GM23248 (cell line): ENCODE measurements at places on chromosomes 4 and X. TPM values are rescaled to one million over a fixed set of nuclear protein-coding genes. Genes with fewer than 3 reads are reported as not detected.
A peak's percentile ranks its signal among the peaks of the same experiment; 100 is the strongest.

- no peak for DNase-seq
- no peak overlapping the region for H3K4me3 ChIP-seq
- H3K36me3 ChIP-seq, result no peaks in the 10 kb centered on the region
- no peak overlapping the region for H3K27ac ChIP-seq
- H3K4me1 ChIP-seq, result no peaks in the 10 kb centered on the region
Observed at GRCh38 chr4:6125103-6125651, 75.2 kb downstream of the JAKMIP1 start.

DNA sequence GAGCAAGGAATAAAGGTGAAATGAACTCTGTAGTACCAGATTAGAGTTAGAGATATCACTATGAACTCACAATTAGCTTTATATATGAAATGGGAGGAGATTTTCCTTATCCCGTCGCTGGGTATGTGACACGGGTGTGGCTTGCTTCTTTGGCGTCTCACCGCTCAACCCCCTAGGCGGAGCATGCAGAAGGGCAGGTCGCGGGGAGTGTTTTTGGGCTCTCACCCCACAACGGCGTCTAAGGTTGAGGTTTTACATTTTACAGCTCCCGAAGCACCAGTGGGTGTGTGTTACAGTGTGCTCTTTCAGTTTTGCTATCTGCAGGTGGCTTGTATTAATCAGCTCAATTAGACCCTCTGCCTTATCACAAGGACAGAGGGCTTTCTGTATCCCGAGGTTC, 42.1 kb upstream of the MAGEB10 start:
- DNase-seq, result no peak
- H3K36me3 ChIP-seq, result no peaks in the 10 kb centered on the region
- no peak overlapping the region for H3K4me3 ChIP-seq
- H3K27ac ChIP-seq, result no peak overlapping the region

- H3K27ac ChIP-seq, result no peak overlapping the region
- peak; percentile 1 for DNase-seq
- no peaks in the 10 kb centered on the region for H3K4me1 ChIP-seq
- H3K36me3 ChIP-seq, result no peaks in the 10 kb centered on the region
Observed at GRCh38 chrX:49767236-49767635, 61.9 kb upstream of the PAGE4 start.

- no peaks in the 10 kb centered on the region for H3K27me3 ChIP-seq
- H3K36me3 ChIP-seq, result no peaks in the 10 kb centered on the region
- peaks cover 21% of the 10 kb centered on the region for H3K4me1 ChIP-seq
- no peak for DNase-seq
- H3K4me3 ChIP-seq, result no peak overlapping the region
- no peak overlapping the region for H3K27ac ChIP-seq
Observed at GRCh38 chr4:184463158-184463557, 11.2 kb downstream of the IRF2 start.

GRCh38 chrX:22246620-22247019, 26.1 kb upstream of the CBLL2 start:
- no peaks in the 10 kb centered on the region for H3K27me3 ChIP-seq
- no peaks in the 10 kb centered on the region for H3K36me3 ChIP-seq
- H3K4me1 ChIP-seq, result peaks cover 23% of the 10 kb centered on the region

DNA sequence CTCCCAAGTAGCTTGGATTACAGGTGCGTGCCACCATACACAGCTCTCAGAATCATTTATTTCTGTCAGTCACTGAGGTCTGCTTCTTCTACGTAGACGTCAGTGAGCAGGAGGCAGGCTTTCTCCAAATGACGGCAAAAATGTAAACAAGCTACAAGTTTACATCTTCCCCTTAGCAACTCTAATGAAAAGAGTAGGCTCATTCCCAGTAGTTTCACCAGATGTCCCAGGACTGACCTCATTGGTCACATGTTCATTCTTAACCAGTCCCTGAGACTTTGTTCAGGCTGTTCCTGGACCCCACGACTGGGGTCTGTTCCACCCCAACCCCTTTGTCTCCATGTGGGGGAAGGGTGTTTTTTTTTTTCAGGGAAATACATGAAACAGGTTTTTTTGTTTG, 67.1 kb downstream of the TENM3 start:
- H3K4me3 ChIP-seq, result no peak overlapping the region
- no peak overlapping the region for H3K27ac ChIP-seq
- no peak for DNase-seq
- H3K4me1 ChIP-seq, result no peaks in the 10 kb centered on the region
- H3K36me3 ChIP-seq, result no peaks in the 10 kb centered on the region

DNA sequence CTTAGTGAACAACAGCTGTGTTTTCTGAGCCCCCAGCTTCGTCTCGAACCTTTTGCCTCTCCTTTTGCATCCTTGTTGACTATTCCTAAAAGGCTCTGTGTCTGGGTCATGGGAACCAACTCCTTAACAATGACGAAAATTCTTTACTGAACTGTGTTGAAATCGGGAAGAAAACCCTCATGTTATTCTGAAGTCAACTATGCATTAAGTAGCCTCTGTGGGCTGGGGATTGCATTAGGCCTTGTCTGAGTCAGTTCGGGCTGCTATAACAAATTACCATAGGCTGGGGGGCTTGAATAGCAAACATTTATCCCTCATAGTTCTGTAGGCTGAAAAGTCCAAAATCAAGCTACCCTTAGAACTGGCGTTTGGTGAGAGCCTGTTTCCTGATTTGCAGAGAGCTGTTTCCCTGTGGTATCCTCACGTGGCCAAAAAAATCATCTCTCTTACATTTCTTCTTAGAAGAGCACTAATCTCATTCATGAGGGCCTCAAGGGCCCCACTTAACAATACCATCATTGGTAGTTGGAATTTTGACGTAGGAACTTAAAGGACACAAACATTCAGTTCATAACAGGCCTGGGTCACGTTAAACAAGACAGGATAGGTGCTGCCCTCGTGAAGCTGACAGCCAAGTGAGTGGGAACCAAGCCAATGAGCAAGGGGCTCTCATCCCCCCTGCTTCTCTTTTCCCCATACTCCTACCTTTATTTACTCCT, 75.9 kb downstream of the CLNK start:
- no peak overlapping the region for H3K4me3 ChIP-seq
- no peak for DNase-seq
- H3K4me1 ChIP-seq, result peaks cover 30% of the 10 kb centered on the region
- H3K36me3 ChIP-seq, result no peaks in the 10 kb centered on the region

- H3K27me3 ChIP-seq, result no peaks in the 10 kb centered on the region
- H3K36me3 ChIP-seq, result no peaks in the 10 kb centered on the region
- H3K4me3 ChIP-seq, result no peak overlapping the region
Observed at GRCh38 chr4:185096032-185096653, 46.9 kb upstream of the SLC25A4 start.

DNA sequence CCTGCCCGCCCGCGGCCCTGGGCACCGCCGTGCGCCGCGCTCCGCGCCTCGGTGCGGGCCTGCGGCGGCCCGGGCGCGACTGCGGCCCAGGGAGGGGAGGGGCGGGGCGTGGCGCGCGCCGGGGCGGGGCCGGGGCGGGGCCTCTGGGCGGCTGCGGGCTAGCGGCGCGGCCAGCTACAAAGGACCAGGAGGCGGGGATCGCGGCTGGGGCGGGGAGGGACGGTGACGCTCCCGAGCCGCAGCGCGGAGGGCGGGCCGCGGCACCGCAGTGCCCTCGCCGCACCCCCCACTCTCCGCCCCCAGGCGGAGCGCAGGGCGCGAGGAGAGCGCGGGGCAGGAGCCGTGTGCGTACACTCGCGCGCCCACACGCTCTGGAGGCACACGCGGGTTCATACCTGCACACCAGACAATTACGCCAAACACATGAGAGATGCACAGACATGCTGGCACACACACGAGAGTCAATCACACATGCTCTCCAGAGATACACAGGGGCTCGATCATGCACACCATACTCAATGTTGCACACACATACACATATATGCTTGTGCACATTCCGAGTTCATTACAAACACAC, at the start of gene CRMP1:
CRMP1 (minus strand) TSS at position 83 of the 577 bp plus-strand sequence. CDS start 117 bp downstream, outside the sequence.
- peaks cover 75% of the 10 kb centered on the region for H3K27me3 ChIP-seq
- no peaks in the 10 kb centered on the region for H3K4me1 ChIP-seq
- H3K4me3 ChIP-seq, result no peak within 1 kb of the TSS
- no peaks in the 10 kb centered on the region for H3K36me3 ChIP-seq

- DNase-seq, result peak; percentile 14
- H3K4me1 ChIP-seq, result no peaks in the 10 kb centered on the region
Observed at GRCh38 chr4:68416591-68416990, 30.7 kb upstream of the TMPRSS11E start.

GRCh38 chr4:147773261-147774184, 41.6 kb downstream of the ARHGAP10 start:
- H3K27ac ChIP-seq, result peak overlapping the region; percentile 76
- peak; percentile 55 for DNase-seq
- no peaks in the 10 kb centered on the region for H3K36me3 ChIP-seq

DNA sequence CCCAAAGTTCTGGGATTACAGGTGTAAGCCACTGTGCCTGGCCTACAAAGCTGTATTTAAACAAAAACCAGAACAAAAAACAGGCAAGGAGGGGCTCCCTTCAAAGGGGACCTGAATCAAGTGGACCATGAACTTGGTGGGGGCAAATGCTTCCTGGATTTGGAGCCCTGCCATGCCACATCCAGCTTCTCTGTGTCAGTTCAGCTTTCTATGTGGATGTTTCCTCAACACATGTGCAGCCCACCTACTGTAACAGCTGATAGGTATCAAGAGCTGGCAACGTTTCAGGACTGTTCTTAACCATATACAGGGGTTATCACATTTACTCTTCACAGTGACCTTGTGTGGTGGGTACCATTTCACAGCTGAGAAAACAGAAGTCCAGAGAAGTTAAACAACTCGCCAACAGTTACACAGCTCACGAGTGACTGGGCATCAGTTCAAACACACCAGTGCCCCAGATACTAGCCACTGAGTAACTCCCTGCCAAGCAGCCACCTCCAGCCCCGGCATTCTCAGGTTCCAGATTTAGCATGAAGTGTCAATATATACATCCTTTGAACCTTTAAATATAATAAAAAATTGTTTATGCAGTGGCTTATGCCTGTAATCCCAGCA, 7.5 kb downstream of the GPR143 start:
- H3K27me3 ChIP-seq, result no peaks in the 10 kb centered on the region
- no peak overlapping the region for H3K27ac ChIP-seq
- no peak overlapping the region for H3K4me3 ChIP-seq
- no peaks in the 10 kb centered on the region for H3K36me3 ChIP-seq
- DNase-seq, result no peak

- H3K4me3 ChIP-seq, result no peak overlapping the region
- no peaks in the 10 kb centered on the region for H3K27me3 ChIP-seq
- DNase-seq, result no peak
- no peaks in the 10 kb centered on the region for H3K36me3 ChIP-seq
- H3K27ac ChIP-seq, result no peak overlapping the region
- H3K4me1 ChIP-seq, result no peaks in the 10 kb centered on the region
Observed at GRCh38 chrX:76862509-76862908, 435.0 kb downstream of the MAGEE1 start.

GRCh38 chrX:63439580-63439979, 88.4 kb upstream of the SPIN4 start:
- no peaks in the 10 kb centered on the region for H3K4me1 ChIP-seq
- H3K36me3 ChIP-seq, result no peaks in the 10 kb centered on the region
- DNase-seq, result no peak
- H3K27ac ChIP-seq, result no peak overlapping the region
- no peak overlapping the region for H3K4me3 ChIP-seq
- no peaks in the 10 kb centered on the region for H3K27me3 ChIP-seq

DNA sequence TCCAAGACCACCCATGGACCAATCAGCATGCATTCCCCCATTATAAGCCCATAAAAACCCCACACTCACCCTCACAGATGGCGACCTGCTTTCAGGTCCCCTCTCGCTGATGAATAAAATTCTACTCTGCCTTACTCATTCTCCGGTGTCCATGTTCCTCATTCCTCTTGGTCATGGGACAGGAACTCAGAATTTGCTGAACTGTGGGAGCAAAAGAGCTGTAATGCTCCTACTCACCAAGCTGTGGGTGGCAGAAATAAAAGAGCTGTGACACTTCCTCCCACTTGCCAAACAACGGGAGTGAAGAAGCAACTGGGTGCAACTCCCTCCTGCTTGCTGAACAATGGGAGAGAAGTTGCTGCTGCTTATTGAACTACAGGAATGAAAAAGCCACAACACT, 168.5 kb upstream of the PCDH18 start:
- H3K27me3 ChIP-seq, result no peaks in the 10 kb centered on the region
- DNase-seq, result peak; percentile 31
- no peak overlapping the region for H3K4me3 ChIP-seq
- H3K4me1 ChIP-seq, result peaks cover 14% of the 10 kb centered on the region
- H3K27ac ChIP-seq, result no peak overlapping the region
- H3K36me3 ChIP-seq, result no peaks in the 10 kb centered on the region

DNA sequence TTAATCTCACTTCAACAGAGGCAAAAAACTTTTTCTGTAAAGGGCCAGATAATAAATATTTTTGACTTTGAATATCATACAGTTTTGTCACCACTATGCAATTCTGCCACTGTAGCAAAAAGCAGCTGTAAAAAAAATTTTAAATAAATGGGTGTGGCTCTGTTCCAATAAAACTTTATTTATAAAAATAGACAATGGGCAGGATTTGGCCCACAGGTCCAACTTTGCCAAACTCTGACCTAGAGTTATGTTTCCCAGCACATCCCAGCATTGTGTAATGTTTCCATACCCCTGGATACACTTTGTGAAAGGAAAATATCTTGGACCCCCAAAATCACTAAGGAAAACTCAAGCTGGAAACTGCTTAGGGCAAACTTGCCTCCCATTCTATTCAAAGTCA, 94.9 kb upstream of the USP38 start:
- no peak for DNase-seq
- no peak overlapping the region for H3K27ac ChIP-seq
- peaks cover 13% of the 10 kb centered on the region for H3K4me1 ChIP-seq
- H3K4me3 ChIP-seq, result no peak overlapping the region

- no peaks in the 10 kb centered on the region for H3K27me3 ChIP-seq
- peaks cover 19% of the 10 kb centered on the region for H3K4me1 ChIP-seq
- peak overlapping the region; percentile 99 for H3K4me3 ChIP-seq
- no peaks in the 10 kb centered on the region for H3K36me3 ChIP-seq
- peak; percentile 88 for DNase-seq
- H3K27ac ChIP-seq, result peak overlapping the region; percentile 94
Observed at GRCh38 chr4:184472614-184473498, 1.5 kb downstream of the IRF2 start.

DNA sequence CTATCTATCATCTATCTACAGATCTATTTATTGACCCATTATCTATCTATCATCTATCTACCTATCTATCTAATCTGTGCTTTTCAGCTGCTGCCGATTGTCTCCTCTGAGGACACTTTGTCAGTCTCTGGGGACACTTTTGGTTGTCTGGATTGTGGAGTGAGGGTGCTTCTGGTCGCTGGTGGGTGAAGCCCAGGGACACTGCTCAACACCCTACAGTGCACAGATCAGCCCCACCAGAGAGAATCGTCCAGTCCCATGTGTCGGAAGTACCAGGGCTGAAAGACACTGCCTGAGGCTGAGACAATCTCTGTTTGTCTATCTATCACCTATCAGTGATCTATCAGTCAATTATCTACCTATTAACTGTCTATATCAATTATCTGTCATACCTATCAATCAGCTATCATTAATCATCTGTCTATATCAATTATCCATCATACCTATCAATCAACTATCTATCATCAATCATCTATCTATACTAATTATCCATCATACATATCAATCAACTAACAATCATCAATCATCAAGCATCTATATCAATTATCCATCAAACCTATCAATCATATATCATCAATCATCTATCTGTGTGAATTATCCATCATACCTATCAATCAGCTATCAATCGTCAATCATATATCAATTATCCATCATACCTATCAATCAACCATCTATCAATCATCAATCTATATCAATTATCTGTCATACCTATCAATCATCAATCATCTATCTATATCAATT, 70.0 kb upstream of the PPP2R3B start:
- H3K27me3 ChIP-seq, result no peaks in the 10 kb centered on the region
- H3K36me3 ChIP-seq, result no peaks in the 10 kb centered on the region
- no peak for DNase-seq
- no peak overlapping the region for H3K4me3 ChIP-seq
- H3K4me1 ChIP-seq, result no peaks in the 10 kb centered on the region

Gene FAM236A
- not detected in 2 replicates for total RNA-seq

Gene NPY2R
- total RNA-seq, result not detected in 2 replicates

Gene GPR78
- total RNA-seq, result not detected in 2 replicates

Gene AMOT
- total RNA-seq, result 1.5 and 2.5 TPM in 2 replicates

Gene FDCSP
- total RNA-seq, result not detected in 2 replicates

Gene CLDN22
- not detected in 2 replicates for total RNA-seq

Gene NR0B1
- not detected in 2 replicates for total RNA-seq
